ENCODE measurements at places on chromosomes 2 and 18.

GRCh38 chr18:31977270-31977872 lies 34.4 kb upstream of the TRAPPC8 start:
- peak; percentile 78 for DNase-seq

GRCh38 chr2:117674172-117674571 lies 140.3 kb upstream of the DDX18 start:
- DNase-seq: no peak

DNA sequence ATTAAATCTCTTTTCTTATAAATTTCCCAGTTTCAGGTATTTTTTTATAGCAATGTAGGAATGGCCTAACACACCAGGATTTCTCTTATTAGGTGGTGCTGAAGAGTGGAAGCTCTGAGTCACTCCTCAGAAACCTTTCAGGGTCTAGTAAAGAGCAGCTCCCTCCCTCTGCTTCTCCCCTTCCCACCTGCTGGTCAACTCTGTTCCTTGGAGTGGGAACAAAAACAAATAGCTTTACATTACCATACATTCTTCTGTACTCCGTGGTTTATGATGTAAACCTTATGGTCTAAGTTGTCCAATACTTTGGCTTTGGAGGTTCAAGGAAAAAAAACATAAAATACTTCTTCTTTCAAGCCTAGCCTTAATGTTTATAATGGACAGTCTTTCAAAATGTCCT lies 2.7 kb upstream of the IL1R1 start:
- DNase-seq: no peak

DNA sequence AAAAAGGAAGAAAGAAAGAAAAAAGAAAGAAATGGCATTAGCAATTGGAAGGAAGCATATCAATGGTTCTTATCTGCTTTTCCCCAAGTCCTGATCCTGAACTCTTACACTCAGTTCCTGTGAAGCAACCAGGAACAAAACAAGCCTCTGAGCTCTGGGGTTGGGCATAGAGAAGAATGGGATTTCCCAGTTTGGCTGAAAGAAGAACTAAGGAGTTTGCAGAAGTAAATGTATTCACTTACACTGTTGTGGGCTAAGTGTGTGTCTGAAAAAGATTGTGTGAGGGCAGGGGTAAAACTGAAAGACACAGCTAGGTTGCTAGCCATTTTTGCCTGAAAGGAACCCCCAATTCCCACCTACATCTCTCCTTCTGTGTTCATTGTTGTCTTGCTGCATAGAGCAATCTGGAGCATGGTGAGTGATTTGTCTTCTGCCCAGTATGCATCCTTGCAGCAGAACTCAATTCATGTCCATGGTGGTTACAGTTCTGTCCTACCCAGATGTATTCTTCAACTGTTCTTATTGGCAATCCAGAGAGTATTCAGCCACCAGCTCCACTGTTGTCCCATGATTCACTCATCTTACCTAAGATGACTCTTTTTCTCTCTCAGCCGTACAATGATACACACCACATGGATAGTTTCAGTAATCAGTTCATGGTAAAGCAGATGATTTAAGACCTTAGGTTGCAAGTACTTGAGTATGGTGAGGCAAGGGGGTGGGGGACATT lies 348.7 kb downstream of the ARHGAP15 start:
- DNase-seq: no peak

GRCh38 chr2:3078684-3079083 lies 298.9 kb downstream of the EIPR1 start:
- no peak for DNase-seq

GRCh38 chr2:67709835-67710234 lies 312.7 kb downstream of the ETAA1 start:
- DNase-seq: no peak

DNA sequence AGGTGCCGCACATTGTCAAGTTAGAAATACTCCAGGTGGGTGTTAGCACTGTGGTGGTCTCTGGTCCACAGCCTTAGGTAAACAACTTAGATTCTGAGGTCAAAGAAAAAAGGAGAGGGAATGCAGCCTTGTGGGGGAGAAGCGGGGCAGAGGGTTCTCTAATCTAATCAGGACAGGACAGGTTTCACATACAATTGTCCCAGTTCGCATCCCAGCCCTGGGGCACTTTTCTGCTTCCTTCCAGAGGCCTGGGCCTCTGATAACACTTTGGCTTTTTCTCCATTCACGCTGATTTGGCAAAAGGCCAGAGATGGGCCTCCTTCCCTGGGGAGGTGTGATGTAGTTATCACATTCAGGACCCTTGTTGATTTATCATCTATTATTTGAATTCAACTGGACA lies 32.5 kb downstream of the SLC1A4 start:
- DNase-seq: no peak

DNA sequence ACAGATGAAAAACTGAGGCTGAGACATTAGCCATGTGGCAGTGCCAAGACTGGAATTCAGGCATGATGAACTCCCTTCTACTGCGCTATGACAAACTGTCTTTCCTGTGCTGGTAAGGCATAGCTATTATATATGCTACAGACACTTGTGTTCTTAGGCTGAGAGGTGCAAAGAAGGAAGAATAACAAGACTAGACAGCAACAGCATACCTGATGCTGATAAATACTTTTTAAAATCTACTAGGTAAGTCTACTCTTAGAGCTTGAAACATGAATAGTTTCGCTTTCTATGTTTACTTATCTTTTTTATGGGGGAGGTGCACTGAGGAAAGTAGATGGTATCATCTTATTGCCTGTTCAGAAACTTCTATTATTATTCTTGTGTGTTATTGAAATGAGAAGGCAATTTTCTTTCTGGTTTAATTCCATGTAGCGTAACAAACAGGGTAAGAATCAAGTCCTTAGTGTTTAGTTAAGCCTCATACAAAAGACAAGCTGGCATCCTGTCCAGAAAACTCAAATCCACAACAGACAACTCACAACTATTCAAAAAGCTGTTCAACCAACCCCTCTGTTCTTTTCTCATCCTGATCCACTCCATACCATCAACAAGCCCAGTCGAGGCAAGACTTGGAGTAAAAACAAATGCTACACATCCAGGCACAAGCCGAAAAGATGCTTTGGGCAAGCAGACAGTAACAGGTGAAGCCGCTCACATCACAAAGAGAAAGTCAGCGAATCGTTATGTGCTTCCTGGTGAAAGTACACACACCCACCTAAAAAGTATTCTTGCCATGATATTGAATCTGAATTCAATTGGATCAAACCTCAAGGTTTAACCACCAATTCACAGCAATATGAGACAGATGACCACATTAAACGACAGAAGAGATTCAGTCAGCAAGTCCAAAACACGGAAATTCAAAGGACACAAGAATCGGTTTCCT lies 1.5 kb downstream of the TTC32 start:
- DNase-seq: no peak

- no peak for DNase-seq
These were observed 13.5 kb upstream of the STK17B start for GRCh38 chr2:196184921-196185320.

DNA sequence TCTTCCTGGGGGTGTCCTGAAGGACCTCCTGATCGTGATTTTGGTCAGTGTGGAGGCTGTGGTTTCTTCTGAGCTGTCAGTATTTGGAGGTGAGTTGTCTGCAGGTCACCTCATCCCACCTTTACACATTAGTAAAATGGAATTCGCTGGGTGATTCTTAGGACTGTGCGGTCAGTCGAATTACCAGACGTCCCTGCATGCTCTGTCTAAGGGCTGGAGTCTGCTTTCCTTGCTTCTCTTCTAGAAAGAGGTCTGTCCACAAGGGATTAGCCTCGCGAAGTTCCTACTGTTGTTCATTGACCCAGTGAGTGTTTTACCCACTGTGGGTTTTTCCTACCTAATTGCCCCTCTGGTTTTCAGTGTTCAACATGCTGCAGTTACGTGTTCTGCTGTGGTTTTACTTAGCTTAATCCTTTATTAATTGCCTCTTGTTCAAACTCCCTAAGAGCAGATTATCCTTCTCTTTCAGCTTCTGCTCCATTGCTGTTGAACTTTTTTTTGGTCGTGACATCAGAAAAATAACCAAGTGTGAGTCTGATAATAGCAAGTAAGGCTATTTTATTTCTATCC lies 183.4 kb downstream of the NEDD4L start:
- DNase-seq: no peak

- DNase-seq: no peak
These were observed 84.5 kb downstream of the HIBCH start for GRCh38 chr2:190235101-190235500.

DNA sequence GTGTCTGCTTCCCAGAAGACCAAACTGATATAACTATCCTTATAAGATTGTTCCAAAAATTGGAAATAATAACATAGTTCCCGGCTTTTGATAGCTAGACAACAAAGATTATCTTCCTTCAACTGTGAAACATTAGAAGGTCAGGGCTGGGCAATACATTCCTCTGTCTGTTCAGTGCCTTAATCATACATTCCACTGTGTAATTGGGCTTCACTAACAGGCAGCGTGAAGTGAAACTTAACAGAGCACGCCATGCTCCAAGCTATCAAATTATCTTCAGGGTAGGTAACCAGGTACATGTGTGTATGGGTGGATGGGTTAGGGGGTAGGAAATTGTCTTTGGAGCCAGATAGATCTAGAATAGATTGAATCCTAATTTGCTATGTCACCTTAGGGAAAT lies 23.5 kb upstream of the ARL5A start:
- DNase-seq: no peak

GRCh38 chr2:47299555-47299954 lies 103.4 kb upstream of the MSH2 start:
- DNase-seq: peak; percentile 62

GRCh38 chr18:55381277-55381676 lies 206.7 kb downstream of the TCF4 start:
- DNase-seq: no peak

DNA sequence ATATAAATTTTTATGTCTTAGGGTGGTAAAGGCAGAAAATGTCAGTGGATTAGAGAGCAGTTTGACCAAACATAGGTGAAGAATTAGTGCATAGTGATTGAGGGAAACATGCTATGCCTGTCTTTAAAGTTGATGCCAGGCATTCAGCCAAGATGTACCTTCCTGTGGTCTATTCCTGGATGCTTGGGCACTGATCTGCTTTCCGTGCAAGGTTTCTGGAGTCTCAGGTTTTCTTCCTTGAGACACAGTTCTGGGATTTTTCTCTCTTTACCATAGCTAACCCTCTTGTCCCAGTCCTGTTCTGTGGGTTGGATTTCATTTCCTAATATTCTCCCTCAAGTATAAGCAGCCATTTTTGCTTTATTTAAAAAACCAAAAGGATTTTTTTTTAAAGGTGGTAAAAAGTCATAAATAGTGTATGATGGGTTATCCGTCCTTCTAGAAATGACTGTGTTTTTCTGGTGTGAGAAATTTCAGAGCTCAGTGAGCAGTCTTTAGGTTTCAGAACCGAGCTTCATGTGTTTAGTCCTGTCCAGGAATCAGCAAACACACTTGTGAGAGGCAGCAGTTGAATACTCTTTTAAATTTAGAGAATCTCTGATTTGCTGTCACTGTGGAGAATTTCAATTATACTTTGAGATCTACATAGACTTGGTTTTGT lies 43.0 kb upstream of the CYBRD1 start:
- no peak for DNase-seq

DNA sequence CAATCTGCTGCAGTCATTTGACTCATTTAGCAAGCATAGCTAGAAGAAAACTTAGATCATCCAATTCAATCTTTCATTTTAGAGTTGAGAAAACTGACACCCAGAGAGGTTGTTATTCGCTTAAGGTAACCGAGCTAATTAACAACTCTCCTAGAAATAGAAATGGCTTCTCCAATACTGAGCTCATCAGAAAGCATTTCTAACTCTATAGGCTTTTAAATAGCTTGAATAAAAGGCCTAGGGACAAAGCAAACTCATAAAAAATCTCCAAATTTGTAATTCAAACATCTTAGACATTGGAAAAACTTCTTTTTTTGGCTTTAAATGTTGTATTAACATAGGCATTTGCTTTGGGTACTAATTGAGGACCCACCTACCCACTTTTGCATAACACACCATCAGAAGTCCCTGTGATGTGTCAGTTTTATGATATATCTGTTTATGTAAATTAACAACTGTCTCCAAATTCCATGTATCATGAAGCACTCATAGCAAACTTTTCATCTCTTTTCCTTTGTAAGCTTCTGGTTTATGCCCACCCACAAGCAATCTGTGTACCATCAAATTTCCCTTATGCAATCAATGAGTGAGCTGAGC lies 343.9 kb upstream of the CHST9 start:
- no peak for DNase-seq

GRCh38 chr2:144548532-144549191 lies 28.7 kb upstream of the ZEB2 start:
- no peak for DNase-seq

DNA sequence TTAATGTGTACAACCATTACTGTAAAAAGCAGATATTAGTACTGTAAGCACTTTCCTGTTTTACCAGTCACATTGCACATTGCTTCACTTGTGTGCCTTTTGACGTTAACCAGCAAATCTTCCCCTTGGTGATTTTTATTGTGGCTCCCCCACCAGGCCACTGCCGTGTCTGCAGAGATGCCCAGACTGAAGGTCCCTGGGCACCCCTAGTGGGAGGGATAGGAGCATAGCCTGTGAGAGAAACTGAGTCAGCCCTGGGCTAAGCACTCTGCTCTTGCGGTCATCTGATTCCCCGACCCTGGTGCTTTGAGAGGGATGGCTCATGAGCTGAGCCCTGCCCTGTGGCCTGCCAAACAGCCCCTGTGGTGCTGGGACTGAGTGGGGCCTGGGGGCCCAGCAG lies 73.4 kb downstream of the INPP4A start:
- no peak for DNase-seq

DNA sequence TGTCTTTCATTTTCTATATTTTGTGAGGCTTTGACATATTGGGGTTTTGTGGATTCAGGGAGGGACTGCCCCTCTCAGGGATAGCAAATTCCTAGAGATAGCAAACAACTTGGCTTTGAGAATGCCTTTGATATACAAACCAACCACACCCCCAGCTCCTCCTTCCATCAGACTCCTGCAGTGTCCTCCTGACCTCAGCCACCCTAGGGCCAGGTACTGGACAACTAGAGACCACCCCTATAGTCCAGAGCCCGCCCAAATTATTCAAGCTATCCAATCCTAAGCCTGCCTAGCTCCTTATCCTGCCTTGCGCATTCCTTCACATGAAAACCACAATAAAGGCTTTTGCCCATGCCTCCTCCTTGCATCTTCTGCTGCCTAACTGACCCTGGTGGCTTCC lies 22.9 kb upstream of the STAM2 start:
- DNase-seq: no peak

DNA sequence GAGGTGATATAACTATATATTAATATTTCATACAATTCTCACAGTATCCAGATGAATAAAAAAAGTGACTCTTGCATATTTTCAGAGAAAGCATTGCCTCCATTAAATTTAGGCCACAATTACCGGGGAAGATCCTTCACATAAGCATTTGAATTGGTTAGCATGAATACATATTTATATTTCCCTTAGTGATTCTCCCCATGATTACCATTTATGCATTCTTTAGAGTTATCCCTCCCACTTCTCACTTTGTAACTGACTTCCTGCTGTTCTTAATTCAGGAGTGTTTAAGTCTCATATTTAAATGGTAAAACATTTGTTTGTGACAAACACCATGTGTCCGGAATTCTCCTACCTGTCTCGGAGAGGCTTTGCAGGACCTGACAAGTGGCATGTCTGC lies 523.4 kb downstream of the CCDC85A start:
- no peak for DNase-seq

- DNase-seq: no peak
These were observed 670 bp downstream of the GKN1 start for GRCh38 chr2:68974946-68975665.

- no peak for DNase-seq
These were observed 2.3 kb downstream of the PER2 start for GRCh38 chr2:238286095-238286494.

Data from hepatocyte (in vitro differentiated cells).